ENCODE measurements at places on chromosomes 3 and 15.

GRCh38 chr3:125644036-125645005, 49.0 kb upstream of the OSBPL11 start:
- DNase-seq: no peak

GRCh38 chr3:143000528-143000927, 842 bp upstream of the U2SURP start:
- no peak for DNase-seq

- no peak for DNase-seq
These were observed 107.2 kb downstream of the PYDC2 start for GRCh38 chr3:191568206-191568605.

GRCh38 chr15:39580485-39581241, at the start of gene THBS1:
Gene THBS1 (plus strand): TSS chr15:39581079. CDS start chr15:39581858, 779 bp downstream.
- no peak for DNase-seq

- DNase-seq: no peak
These were observed 11.7 kb downstream of the MYO5A start for GRCh38 chr15:52517014-52517413.

DNA sequence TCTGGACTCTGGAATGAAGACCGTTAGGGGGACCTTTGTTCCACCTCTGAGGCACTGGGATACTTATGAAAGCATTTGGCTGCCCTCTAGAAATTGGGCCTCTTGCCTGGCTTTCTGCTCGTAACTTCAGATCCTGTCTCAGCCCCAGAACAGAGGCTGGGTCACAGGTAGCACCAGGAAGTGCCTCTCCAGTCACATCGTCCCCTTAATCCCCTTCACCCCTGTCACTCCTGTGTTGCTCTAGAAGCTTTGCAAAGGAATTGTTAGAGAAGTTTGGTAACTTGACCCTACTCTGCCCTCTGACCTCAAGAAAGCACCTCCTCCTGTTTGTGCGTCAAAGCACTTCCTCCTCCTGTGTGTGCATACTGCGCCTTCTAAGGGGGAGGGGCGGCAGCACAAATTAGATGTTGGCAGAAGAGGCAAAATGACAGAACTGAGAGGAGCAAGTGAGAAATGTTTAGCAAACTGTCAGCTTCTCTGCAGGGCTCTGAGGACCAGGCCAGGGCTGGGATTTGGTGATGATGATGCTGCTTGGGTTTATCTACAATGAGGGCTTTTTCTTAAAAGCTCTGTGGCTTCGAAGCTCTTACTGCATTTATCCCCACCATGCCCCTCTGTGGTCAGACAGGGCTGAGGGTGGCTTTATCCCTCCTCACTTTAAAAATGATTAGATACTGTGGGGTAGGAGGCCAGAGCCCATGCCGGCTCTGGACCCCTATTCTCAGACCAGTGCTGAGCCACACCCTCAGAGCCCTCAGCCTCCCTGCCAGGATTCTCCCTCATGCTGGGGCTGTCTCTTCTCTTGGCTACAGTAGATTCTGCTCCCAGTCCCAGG, 76.2 kb downstream of the LARS2 start:
- DNase-seq: peak; percentile 10

- no peak for DNase-seq
These were observed 8.4 kb upstream of the RTP3 start for GRCh38 chr3:46489381-46489780.
